Bone marrow (tissue), 2 donors: ENCODE measurements at places on chromosomes 4 and X.

- no peak for DNase-seq
Observed at GRCh38 chr4:6937201-6937600, 27.6 kb downstream of the TBC1D14 start.

GRCh38 chr4:163330916-163331628 is 1.3 kb downstream of the NPY1R start:
- DNase-seq: no peak

GRCh38 chr4:7795983-7796382 is 143.7 kb downstream of the AFAP1 start:
- no peak for DNase-seq

GRCh38 chrX:40167233-40167849 is 69.6 kb upstream of the BCOR start:
- no peak for DNase-seq

DNA sequence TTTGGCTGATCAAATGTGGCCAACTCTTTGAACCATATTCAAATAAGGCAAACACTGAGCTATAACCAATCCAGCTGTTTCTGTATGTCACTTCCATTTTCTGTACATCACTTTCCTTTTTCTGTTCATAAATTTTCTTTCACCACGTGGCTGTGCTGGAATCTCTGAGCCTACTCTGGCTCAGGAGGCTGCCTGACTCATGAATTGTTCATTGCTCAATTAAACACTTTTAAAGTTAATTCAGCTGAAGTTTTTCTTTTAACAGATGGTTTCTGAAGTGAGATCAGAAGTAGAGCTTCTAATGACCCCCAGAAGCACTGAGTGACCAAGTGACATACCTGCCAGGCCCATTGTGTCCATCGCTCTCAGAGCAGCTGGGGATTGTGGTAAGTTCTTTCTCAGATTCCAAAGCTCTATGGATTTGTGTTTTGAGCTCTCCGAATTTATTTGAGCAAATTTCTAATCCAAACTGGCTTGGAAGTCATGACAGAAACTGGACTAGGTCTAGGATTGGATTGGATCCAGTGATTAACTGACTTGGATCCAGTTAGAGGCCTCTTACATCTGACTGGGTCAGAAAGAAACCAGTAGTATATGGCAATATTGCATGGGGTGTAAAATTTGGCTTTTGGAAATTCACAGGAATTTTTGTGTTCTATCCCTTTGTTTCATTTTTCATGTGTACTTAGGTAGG is 121.2 kb upstream of the BANK1 start:
- no peak for DNase-seq

DNA sequence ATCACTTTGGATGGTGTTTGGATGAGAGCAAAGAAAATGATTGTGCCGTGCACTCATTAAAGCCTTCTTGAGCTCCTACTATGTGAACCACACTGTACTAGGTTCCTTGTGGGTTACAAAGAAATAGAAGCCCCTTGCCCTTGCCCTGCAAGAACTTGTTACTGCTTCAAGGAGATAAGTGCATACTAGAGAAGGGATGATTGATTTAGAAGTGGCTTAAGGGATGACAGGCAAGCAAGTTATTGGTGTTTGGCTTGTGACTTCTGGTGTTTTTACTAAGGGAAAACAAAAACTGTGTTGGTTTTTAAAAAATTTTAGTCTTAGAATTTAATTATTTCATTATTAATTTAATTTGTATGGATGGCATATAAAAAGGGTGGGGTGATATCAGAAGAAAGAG is 67.4 kb downstream of the IL21 start:
- DNase-seq: no peak

DNA sequence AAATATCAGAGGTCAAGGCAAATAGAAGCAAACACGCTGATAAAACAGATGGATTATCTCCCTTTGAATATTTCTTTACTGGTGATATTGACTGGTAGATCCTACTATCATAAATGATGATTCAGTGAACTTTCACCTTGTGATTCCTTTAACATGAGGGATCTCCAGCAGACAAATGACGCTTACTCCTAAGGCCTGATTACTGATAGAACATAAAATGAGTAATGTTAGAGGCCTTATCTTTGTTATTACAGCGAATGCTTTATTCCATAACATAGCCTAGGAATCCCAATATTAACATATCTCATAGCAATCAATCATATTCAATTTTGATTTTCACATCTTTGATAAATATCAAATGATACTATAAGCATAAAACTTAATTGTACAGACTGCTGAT is 152.3 kb downstream of the SLC10A7 start:
- DNase-seq: no peak

GRCh38 chr4:174681723-174682300 is 147.2 kb downstream of the GLRA3 start:
- no peak for DNase-seq

DNA sequence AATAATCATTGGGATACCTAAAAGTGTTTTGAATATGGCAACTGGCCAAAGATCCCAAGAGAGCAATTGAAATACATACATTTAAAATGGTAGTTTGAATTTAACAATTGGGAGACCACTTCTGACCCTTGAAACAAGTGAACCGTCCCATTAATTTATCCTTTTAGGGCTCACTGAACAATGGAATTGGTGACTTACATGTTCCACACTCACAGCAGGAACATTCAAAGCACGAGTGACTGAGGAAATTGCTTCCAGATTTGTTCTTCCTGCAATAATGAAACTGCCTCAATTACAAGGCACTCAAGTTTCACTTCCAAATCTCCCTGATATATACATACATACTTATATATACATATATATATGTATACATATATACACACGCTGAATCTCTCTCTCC is 20.6 kb downstream of the SLC39A8 start:
- no peak for DNase-seq

GRCh38 chrX:114075073-114075673 is 508.7 kb upstream of the HTR2C start:
- DNase-seq: no peak

GRCh38 chr4:128227991-128228571 is 59.5 kb downstream of the PGRMC2 start:
- DNase-seq: no peak

DNA sequence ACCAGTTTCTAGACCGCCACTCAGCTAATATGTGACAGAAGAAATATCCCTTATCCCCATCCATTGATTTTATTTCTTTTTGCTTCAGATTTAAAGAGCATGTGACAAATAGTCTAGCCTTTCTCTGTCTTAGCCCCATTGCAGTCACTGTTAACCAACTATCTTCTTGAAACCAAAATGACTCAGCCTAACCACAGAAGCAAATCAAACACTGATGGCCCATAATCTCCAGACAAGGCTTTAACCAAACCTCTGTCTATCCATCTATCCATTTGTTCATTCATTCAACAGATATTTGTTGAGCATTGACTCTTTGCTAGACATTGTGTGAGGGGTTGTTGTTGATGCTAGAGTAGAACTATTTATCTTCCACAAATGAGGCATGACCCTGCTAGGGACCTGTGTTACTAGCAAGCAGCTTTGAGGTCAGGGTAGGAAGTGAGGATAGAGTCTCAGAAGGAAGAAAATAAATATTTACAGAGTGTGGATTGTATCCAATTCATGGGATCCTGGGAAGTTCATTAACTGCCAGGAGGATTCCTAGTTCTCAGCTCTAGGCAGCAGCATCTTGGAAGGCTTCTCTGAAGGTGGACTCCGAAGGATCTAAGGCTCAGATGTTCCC is 22.5 kb downstream of the HNRNPH2 start:
- no peak for DNase-seq

- no peak for DNase-seq
Observed at GRCh38 chr4:153555730-153556434, 89.7 kb downstream of the TMEM131L start.

DNA sequence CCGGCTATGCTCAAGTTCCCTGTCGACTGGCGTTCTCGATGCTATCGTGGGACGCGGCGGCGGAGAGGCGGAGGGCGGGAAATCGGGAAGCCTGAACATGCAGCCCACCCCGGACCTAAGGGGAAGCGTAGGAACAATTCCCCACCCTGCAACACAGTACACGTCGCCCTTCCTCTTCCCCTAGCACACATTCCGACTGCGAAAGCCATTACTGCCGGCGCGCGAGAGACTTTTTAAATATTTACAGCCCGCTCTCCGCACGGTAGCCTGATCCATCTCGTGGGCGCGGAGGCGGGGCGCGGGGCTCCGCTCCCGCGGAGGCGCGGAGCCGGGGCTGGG is 48.1 kb upstream of the BCOR start:
- DNase-seq: no peak

- no peak for DNase-seq
Observed at GRCh38 chr4:168408620-168409019, 71.7 kb downstream of the DDX60L start.

DNA sequence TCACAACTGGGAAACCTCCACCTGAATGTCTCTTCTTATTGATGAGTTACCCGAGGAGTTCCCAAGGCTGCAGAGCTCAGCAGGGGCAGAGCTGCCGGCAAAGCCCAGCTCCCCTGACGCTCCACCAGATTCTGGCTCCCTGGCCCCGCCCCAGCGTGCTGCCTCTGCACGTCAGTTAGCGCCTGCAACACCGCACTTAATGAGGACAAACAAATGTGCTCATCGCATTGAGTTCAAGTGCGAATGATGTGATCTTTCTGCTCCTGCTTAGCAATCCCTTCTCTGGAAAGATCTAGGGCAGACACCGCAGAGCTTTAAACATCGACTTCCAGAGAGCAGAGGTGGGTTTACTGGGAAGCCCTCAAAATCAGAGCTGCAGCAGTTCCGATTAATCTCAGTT is 55.5 kb upstream of the FBXW7 start:
- no peak for DNase-seq

DNA sequence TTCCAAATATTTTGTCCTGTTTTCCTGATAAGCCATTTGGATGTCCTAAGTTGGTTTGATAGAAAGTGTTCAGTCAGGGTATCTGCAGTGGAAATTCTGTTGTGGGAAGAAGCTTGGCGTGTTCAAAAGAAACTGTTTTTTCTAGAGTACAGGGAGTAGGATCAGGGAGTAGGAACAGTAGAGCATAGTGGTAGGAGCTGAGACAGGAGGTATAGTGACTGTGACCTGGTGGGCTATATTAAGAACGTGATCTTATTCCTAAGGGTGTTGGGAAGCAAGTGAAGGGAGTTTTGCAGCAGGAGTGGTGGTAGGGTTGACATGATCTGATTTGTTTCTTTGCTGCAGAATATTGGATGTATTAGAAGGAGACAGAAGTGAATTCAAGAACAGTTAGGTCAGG is 348.2 kb downstream of the BMPR1B start:
- no peak for DNase-seq

GRCh38 chr4:33349376-33349775 is 2629.2 kb downstream of the PCDH7 start:
- DNase-seq: no peak

- DNase-seq: no peak
Observed at GRCh38 chr4:150217808-150218207, 139.6 kb downstream of the DCLK2 start.

- DNase-seq: no peak
Observed at GRCh38 chr4:61273233-61273632, 73.1 kb downstream of the ADGRL3 start.

GRCh38 chrX:154023276-154024000 is 3.7 kb upstream of the IRAK1 start:
- DNase-seq: no peak

- DNase-seq: no peak
Observed at GRCh38 chr4:187139141-187139540, 415.5 kb upstream of the FAT1 start.

DNA sequence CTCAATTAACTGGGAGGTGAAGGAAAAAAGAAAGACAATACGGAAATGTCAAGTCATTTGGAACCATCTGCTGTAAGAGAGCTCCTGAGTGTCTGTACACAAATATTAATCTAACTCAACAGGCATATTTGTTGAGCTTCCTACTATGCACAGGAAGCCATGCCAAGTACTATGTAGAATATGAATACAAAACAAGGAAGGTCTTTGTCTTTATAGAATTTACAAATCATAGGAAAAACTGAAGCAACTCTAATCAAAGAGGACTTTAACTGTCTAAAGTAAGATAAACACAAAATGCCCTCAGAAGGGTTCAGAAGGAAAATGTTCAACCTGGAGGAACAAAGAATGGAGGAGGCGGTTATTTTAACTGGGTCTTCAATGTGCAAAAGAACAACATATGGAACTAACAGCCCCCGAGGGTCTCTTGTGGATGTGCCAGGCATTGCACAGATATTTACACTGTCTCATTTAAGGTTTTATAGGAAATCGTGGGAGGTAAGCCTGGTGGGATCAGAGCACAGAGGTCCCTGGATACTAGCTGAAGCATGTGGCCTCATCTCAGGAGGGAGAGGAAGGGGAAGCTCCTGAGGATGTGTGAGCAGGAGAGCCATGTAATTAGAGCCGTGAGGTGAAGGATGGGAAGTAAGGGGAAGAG is 5.8 kb downstream of the FAM114A1 start:
- no peak for DNase-seq

- DNase-seq: no peak
Observed at GRCh38 chrX:5802391-5802790, 426.3 kb downstream of the NLGN4X start.

DNA sequence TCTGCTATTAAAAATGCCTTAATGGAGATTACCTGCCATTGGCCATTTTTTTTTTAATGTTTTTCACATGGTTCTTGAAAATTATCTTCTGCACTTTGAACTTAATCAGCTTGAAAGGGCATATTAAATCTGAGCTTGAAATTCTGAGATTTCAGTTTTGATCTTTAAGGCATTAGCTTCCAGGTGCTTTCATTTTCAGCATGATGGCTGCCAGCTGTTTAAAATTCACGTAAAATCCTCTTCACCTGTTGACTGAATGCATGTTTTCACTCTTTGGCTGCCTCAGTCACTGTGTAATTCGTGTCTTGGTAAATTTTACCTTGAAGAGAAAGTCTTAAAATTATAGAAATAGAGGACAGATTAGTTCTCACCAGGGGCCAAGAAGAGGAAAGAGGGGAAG is 39.6 kb downstream of the SMAD1 start:
- no peak for DNase-seq

GRCh38 chrX:153379971-153380581 is 21.1 kb downstream of the PNMA6E start:
- no peak for DNase-seq

DNA sequence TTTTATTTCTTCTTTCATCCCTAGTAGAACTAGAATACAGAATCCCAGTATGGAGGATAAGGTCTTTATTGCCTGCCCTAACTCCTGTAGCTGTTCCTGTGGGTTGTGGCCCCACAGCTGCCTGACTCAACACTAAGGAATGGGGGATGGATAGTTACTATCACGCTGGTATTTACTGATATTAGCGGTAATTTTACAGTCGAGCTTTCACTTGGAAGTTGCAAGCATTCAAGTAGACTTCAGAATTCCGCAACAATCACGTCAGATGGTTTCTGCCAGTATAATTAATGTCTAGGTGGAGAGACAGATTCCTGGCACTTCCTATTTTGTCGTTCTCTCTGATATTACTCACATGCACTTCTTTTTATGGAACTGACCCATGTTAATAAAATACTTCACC is 489.8 kb downstream of the PABPC4L start:
- no peak for DNase-seq

- DNase-seq: no peak
Observed at GRCh38 chr4:167943872-167944505, 148.3 kb upstream of the ANXA10 start.

DNA sequence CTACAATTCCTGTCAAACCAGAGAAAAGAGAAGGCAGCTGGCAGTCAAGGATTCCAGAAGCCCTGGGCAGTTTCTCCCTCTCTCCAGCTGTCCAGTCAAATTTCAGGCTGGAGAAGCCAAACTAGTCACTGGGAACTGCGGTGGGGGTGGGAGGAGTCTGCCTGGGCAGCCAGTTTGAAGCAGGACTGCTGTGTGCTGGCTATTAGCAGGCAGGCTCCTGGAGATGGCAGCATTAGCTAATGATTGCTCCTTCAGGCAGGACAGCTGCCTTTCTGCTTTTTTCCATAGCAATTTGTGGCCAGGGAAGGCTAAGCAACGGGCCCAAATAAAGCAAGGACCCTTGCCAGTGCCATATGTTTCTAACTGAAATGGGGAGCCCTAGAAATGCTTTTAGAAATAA is 44.7 kb upstream of the FGF13 start:
- no peak for DNase-seq
